ENCODE measurements at places on chromosomes 16 and 17. TPM values are rescaled to one million over a fixed set of nuclear protein-coding genes. Genes with fewer than 3 reads are reported as not detected.

- H3K27ac ChIP-seq: no peak overlapping the region
- no peak overlapping the region for H3K4me3 ChIP-seq
- peaks cover 17% of the 10 kb centered on the region for H3K4me1 ChIP-seq
- H3K36me3 ChIP-seq: no peaks in the 10 kb centered on the region
- no peak for DNase-seq
- no peaks in the 10 kb centered on the region for H3K27me3 ChIP-seq
Observed at GRCh38 chr16:15954814-15955151, 5.4 kb downstream of the ABCC1 start.

GRCh38 chr17:75241143-75241430 lies 20.3 kb downstream of the GGA3 start:
- peaks cover 21% of the 10 kb centered on the region for H3K36me3 ChIP-seq
- H3K27ac ChIP-seq: no peak overlapping the region
- no peaks in the 10 kb centered on the region for H3K27me3 ChIP-seq
- H3K4me3 ChIP-seq: no peak overlapping the region

DNA sequence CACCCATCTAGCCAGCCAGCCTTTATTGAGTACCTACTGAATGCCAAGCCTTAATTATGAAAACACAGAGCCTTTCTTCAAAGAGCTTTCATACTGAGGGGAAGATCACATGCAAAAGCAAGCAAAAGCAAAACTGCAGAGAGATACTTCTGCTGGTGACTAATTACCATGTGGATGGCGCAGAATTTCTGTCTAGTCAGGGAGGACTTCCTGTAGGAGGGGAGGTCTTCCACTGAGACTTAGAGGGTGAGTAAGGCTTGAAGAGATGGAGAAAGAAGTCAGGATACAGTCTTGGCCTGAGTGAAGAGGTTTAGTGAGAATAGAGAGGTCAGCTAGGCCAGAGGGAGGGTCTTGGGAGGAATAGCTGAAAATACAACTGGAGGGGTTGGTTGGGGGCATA lies 53.9 kb upstream of the CCL2 start:
- no peak overlapping the region for H3K27ac ChIP-seq
- H3K4me3 ChIP-seq: no peak overlapping the region
- no peak for DNase-seq
- no peaks in the 10 kb centered on the region for H3K36me3 ChIP-seq

DNA sequence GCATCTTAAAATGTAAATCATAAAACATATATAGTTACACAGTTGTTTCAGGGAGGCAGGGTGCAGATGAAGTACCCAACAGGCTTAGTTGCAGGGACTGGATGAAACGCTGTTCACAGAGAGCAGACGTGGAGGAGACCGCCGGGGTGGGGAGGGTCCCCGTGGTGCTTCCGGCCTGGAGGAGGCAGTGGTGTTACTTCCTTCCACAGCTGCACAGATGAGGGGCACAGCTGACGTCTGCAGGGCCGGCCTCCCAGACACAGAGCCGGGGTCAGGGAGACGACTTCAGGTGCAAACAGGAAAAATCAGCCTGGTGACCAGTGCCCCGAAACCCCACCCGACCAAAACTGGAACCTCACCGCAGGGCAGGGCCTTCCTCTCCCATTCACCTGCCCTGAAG lies 17.1 kb downstream of the SPIRE2 start:
- no peak overlapping the region for H3K27ac ChIP-seq
- H3K36me3 ChIP-seq: peaks cover 3% of the 10 kb centered on the region
- peaks cover 10% of the 10 kb centered on the region for H3K4me1 ChIP-seq
- DNase-seq: no peak

DNA sequence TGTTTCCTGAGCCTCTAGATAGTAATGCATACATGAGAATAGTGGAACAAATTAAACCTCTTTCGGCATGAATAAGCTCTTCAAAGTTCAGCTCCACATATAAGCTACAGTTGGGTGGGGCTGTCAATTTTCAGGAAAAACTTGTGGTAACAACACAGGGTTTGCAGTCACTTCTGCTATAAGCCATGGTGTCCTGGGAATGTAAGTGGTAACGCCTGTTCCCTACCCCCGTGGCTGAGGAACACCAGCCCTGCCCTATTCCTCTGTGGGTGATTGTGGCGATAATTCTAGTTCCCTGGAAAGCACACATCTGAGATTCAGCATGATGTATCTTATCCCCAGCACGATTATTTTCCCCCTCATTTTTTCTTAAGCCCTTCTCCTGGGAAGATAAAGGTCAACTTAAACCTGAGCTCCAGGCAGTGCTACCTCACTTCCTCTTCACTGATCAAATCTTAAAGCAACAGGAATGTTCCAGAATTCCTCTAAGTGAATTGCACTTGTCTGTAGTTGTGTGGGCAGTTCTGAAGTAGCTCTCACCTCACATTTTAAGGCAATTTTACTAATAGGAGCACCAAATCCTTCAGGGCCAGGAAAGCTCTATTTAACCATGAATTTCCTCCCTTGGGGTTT lies 500.7 kb upstream of the HSBP1 start:
- no peak overlapping the region for H3K27ac ChIP-seq
- H3K4me1 ChIP-seq: no peaks in the 10 kb centered on the region
- H3K27me3 ChIP-seq: peaks cover 33% of the 10 kb centered on the region
- no peak overlapping the region for H3K4me3 ChIP-seq

DNA sequence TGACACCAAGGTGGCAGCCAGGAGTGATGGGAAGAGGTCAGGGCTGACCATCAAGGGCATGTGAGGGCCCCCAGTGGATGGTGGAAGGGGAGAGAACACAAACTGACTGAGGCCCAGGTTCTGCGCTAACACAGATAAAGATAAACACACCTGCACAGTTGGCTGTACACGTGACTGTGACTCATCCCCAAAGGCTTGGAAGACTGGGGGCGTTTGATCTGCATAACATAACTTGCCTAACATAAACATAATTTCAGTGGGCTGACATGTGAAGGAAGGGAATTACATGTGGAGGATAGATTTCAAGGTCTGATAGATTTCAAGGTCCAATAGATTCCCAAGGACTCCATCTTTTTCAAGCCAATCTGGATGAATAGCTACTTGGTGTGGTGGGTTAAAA lies 100.9 kb upstream of the TNRC6C start:
- H3K27ac ChIP-seq: no peak overlapping the region
- H3K27me3 ChIP-seq: peaks cover 34% of the 10 kb centered on the region
- no peak for DNase-seq
- no peaks in the 10 kb centered on the region for H3K36me3 ChIP-seq
- H3K4me1 ChIP-seq: no peaks in the 10 kb centered on the region

DNA sequence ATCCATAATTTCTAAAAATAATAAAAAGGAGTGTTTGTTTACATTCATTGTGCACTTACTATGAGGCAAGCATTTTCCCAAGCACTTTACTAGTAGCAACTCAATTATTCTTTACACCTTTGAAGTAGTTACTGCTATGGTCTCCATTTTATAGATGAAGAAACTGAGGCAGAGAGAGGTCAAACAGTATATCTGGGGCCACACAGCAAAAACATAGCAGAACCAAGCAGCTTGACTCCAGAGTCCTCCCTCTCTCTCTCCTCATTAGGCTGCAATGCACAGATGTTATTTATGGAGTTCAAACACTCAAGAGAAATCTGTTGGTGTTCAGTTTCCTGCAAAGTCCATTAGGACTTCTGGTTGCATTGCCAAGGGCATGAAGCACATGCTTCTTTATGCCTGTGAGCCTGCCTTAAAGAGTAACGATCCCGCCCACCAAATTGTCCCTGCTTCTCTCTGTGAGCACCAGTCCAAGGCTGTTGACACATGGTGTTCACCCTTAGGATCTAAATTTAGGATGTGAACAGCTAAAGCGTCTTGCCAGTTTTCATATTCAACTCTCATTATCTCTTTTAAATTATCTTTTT lies 44.0 kb downstream of the GPRC5B start:
- H3K36me3 ChIP-seq: no peaks in the 10 kb centered on the region
- peaks cover 19% of the 10 kb centered on the region for H3K4me1 ChIP-seq
- H3K27ac ChIP-seq: no peak overlapping the region
- H3K4me3 ChIP-seq: no peak overlapping the region

DNA sequence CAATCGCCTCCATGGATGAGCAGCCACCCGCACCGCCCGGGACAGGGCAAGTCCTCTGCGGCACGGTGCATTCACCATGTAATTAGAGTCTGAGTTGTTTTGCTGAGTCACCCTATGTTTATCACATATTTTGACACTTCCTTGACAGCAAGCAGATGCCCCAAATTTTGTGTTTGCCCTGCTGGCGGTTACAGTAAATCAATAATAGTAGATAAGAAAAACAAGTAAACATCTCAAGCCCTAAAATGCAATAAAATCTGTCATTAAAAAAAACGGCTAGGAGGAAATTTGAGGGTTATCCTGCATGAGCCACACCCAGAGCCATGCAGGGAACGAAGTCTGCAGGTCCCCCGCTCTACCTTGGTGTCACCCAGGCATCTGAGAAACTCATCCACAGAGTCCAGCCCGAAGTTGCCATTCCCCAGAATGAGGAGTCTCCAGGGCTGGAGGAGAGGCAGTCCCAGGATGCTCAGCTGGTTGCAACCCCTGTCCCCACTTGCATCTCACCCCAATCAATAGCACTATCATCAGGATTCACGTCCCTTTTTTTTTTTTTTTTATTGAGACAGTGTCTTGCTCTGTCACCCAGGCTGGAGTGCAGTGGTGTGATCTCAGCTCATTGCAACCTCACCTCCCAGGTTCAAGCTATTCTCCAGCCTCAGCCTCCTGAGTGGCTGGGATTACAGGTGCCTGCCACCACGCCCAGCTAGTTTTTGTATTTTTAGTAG lies 16.5 kb upstream of the ST6GALNAC1 start:
- no peaks in the 10 kb centered on the region for H3K27me3 ChIP-seq
- no peak overlapping the region for H3K27ac ChIP-seq
- no peaks in the 10 kb centered on the region for H3K36me3 ChIP-seq

DNA sequence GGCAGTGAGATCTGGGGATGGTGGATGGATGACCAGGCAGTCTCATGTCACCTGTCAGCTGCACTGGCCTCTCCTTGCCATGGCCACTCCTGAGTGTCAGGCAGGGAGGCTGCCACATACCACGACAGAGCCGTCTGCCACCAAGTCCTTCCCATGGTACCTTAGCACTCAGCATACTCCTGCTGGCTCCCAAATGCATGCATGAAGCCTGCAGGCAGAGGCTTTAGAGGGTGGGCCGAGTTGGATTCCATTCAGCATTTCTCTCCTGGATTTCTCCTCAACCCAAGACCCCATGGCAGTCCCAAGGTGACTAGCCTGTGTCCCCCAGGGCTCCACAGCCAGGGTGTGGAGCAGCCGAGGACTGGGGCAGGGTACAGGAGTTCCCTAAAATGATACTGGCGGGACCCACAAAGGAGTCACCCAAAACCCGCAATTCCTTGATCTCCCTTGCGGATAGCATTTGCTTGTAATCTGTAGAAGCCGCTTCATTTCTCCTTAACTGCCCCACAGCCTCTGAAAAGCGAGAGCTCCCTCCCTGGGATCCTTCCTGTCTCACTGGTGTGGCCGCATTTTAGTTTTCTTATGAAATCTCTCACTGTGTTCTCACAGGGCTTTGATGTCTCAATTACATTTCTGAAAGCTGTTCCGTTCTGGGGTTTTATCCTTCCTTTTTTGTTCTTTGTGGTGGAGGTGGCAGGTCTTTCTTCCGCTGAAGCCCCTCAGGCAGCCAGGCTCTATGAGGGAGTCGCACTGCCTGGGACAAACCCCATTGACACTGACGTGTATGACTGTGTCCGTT lies 141.4 kb downstream of the SOCS1 start:
- no peak overlapping the region for H3K4me3 ChIP-seq
- H3K27me3 ChIP-seq: peaks cover 28% of the 10 kb centered on the region
- DNase-seq: no peak
- peaks cover 10% of the 10 kb centered on the region for H3K4me1 ChIP-seq
- H3K27ac ChIP-seq: no peak overlapping the region
- H3K36me3 ChIP-seq: peaks cover 28% of the 10 kb centered on the region

GRCh38 chr16:55853114-55853513 lies 20.2 kb upstream of the CES1 start:
- H3K27me3 ChIP-seq: peaks cover 63% of the 10 kb centered on the region
- H3K4me1 ChIP-seq: no peaks in the 10 kb centered on the region
- no peaks in the 10 kb centered on the region for H3K36me3 ChIP-seq
- H3K4me3 ChIP-seq: no peak overlapping the region

DNA sequence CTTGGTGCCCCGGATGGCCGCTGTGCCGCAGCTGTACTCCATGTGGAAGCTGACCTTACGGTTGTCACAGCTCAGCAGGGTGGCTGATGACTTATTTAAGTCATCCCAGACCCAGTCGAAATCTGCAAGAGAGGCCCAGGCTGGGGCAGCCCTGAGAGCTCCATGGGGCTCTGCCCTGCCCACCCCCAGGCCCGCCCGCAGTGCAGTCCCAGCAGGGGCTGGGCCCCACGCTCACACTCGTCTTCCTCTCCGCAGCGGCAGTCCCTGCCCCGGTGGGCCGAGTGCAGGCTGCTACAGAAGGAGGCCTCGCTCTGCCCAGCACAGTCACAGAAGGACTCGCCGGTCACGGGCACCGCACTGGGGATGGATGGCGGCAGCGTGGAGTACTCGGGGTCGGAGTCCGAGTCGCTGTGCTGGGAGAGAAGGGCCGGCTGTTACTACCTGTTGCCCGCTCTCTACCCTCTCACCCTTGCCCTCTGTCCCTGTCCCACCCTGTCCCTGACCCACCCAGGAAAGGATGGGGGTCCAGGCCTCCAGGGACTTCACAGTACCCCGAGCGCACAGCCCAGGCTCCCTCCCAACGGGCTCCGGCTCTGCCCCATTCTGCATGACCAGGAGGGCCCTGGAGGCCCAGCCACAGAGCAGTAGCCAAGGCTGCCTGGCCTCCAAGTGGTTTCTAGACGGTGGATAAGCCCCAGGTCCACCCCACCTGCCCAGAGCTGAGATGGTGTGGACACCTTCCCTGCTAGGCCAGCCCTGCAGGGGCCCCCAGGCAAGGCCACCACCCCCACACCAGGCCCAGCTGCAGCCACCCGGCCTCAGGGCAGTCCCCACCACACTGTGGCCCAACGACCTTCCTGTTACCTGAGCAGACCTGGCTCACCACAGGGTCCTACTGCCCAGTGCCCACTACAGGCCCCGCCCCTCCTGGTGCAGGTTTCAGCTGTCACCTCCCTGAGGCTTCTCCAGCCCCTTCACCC lies 3.9 kb downstream of the SPSB3 start:
- H3K4me3 ChIP-seq: no peak overlapping the region
- H3K27me3 ChIP-seq: no peaks in the 10 kb centered on the region
- no peaks in the 10 kb centered on the region for H3K36me3 ChIP-seq
- no peak for DNase-seq
- H3K4me1 ChIP-seq: peaks cover 18% of the 10 kb centered on the region

DNA sequence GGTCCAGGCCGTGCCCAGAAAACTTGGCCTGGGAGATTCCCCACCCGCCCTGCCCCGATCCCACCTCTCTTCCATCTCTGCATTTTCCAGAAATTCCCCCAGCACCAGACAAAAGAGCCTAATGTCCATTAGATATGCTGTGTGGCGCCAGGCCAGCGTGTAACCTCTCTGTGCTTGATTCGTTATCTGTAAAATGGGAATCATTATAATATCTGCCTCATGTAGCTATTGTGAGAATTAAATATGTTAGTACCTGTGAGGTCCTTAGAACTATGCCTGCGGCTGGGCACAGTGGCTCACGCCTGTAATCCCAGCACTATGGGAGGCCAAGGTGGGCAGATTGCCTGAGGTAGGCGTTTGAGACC lies 33.6 kb upstream of the IL21R start:
- no peak overlapping the region for H3K27ac ChIP-seq
- H3K27me3 ChIP-seq: no peaks in the 10 kb centered on the region
- H3K36me3 ChIP-seq: no peaks in the 10 kb centered on the region
- H3K4me1 ChIP-seq: no peaks in the 10 kb centered on the region
- no peak overlapping the region for H3K4me3 ChIP-seq

- peak overlapping the region; percentile 50 for H3K27ac ChIP-seq
- DNase-seq: no peak
- no peaks in the 10 kb centered on the region for H3K4me1 ChIP-seq
- H3K27me3 ChIP-seq: no peaks in the 10 kb centered on the region
Observed at GRCh38 chr16:48353565-48354163, 31.5 kb downstream of the SIAH1 start.

TAT gene
- total RNA-seq: 0.07 TPM

ARMC7 gene
- total RNA-seq: 11.4 TPM

Measured in mesothelial cell of epicardium (in vitro differentiated cells).